D341Med (cell line): ENCODE measurements at places on chromosomes 7 and 10.

DNA sequence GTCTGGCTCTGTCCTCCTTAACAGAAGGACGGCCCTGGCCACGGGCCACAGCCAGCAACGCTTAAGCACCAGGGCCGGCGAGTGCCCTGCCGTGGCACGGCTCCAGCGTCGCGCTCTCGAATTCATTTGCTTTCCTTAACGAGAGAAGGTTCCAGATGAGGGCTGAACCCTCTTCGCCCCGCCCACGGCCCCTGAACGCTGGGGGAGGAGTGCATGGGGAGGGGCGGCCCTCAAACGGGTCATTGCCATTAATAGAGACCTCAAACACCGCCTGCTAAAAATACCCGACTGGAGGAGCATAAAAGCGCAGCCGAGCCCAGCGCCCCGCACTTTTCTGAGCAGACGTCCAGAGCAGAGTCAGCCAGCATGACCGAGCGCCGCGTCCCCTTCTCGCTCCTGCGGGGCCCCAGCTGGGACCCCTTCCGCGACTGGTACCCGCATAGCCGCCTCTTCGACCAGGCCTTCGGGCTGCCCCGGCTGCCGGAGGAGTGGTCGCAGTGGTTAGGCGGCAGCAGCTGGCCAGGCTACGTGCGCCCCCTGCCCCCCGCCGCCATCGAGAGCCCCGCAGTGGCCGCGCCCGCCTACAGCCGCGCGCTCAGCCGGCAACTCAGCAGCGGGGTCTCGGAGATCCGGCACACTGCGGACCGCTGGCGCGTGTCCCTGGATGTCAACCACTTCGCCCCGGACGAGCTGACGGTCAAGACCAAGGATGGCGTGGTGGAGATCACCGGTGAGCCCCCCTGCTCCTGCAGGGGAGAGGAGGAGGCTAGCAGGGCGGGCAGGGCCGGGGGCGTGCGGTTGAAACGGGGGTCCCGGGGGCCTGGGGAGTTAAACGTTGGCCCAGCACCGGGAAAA is at the start of gene HSPB1:
HSPB1 (plus strand) TSS at position 327 of the 855 bp plus-strand sequence; CDS start at position 367, 40 bp downstream.
- DNase-seq = peak; percentile 73

- no peak for DNase-seq
These were observed 67.7 kb downstream of the ELAPOR2 start for GRCh38 chr7:86991771-86992191.

- DNase-seq = no peak
These were observed 291.3 kb upstream of the ZMIZ1 start for GRCh38 chr10:78777466-78777865.

DNA sequence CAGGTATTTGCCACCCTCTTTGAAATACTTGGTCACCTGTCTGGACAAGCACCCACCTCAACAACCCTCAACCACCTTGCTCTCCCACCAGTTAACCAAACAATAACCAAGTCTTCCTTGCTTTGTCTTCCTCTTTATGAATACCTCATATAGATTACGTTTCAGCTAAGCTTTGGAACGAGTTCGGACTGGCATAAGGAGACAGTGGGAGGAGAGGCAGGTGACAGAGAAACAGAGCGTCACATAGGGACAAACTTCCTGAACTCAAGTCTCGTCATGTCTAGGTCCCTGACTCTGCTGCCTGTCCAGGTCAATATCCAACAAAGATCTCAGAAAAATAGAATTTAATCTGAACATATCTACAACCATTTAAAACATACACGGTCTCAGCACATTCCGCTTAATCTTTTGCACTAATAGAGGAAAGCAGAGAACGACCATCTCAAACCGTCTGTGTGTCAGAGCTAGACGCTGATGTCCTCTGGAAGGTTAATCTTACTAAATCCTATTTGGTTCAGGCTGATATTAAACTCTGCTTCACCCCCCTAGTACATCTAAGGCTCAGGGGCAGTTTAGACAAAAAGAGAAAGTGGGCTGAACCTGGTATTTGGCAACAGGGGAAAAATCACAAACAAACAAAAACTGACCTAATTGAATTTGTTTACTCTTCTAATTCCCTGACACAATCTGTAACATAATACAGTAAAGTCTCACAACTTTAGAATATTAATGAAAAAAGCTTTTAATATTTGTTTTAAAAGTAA is 26.4 kb upstream of the SVOPL start:
- DNase-seq = no peak

DNA sequence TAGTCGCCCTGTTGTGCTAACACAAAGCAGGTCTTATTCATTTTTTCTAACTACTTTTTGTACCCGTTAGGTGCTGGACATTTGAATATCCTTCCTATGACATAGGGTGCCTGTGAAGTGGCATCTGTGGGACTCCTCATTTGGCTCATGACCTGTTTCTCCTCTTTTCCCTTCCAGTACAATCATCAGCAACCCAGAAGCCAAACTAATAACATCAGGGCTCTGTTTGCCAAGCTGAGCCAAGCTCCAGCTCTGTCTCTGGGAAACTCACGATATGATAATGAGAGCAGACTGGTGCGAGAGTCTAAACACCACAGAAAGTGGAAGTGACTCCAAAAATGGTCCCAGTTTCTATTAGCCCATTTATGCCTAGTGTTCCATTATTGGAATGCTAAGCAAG is 92.0 kb downstream of the SVIL start:
- no peak for DNase-seq
